Fibroblast of skin of left biceps (primary cell): ENCODE measurements at places on chromosomes 3 and 15.

GRCh38 chr3:128984596-128984995, 9.3 kb downstream of the CFAP92 start:
- DNase-seq = no peak

GRCh38 chr3:14652-15051, 181.9 kb upstream of the CHL1 start:
- no peak for DNase-seq

- no peak for DNase-seq
These were observed 5.3 kb upstream of the BLM start for GRCh38 chr15:90711842-90712241.

DNA sequence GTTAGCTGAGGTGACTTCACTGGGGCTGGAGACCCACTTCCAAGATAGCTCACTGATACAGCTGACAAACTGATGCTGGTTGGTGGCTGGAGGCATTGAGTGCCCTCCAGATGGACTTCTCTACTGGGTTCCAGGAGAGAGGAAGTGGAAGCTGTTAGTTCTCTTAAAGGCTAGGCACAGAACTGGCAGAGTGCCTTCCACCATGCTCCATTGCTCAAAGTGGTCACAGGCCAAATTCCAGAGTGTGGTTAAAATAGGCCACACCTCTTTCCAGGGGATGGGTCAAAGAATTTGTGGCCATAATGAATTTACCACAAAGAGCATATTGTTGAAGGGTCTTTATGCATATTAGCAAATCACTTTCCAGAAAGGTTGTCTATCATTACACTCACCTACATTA, 74.2 kb downstream of the NMD3 start:
- DNase-seq = no peak
